ENCODE measurements at places on chromosomes 13 and 19. TPM values are rescaled to one million over a fixed set of nuclear protein-coding genes. Genes with fewer than 3 reads are reported as not detected.

GRCh38 chr13:24328145-24328544, 18.8 kb downstream of the C1QTNF9 start:
- DNase-seq: no peak

GRCh38 chr13:110377826-110378201, 70.7 kb downstream of the COL4A2 start:
- no peak for DNase-seq

GRCh38 chr13:98731925-98732324, 20.5 kb downstream of the SLC15A1 start:
- DNase-seq: no peak

DNA sequence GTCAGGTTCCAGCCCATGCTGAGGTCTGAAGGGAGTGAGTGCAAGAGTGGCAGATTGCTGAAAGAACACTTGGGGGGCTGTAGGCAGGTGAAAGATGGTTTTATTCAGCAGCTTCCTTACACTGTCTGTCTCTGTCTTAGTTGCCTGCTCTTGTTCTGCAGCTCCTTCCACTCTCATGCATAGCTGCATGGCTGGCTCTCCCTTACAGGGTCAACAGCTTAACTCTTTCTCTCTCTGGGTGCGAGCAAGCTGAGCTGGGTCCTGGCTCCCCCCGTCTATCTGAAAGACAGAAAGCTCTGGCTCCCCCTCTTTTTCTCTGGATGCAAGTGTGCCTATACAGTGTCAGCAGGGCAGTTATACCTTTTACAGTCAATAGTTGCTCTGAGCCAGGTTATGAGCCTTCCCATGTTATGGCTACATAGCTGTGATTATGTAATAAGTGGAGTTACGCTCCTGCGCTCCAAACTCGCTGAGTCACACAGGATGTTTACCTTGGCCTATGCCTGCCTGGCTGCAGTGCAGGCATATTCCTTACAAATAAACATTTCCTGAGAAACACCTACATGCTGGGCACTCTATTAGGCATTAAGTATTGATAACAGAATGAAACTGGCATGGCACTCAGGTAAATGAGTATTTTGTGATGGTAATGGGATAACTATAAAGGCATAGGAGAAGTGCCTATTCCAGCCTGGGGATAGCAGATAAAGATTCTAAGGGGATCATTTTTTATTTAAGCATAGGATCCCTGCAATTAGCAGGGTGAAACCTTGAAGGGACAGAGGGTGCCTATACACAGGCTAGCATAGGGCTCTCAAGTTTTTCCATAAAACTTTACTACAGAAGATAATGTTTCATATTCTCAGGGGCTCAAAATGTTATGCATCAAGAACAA, 826.9 kb upstream of the PCDH9 start:
- DNase-seq: no peak

CRB3 gene
- 4.4 TPM for total RNA-seq

Measured in urinary bladder (tissue), 4 donors.